Suppressor macrophage treated with lipopolysaccharide for 4 hours (primary cell): ENCODE measurements at places on chromosomes 2 and 18.
A peak's percentile ranks its signal among the peaks of the same experiment; 100 is the strongest.

GRCh38 chr2:38093527-38094165 lies 17.7 kb upstream of the CYP1B1 start:
- DNase-seq: no peak

DNA sequence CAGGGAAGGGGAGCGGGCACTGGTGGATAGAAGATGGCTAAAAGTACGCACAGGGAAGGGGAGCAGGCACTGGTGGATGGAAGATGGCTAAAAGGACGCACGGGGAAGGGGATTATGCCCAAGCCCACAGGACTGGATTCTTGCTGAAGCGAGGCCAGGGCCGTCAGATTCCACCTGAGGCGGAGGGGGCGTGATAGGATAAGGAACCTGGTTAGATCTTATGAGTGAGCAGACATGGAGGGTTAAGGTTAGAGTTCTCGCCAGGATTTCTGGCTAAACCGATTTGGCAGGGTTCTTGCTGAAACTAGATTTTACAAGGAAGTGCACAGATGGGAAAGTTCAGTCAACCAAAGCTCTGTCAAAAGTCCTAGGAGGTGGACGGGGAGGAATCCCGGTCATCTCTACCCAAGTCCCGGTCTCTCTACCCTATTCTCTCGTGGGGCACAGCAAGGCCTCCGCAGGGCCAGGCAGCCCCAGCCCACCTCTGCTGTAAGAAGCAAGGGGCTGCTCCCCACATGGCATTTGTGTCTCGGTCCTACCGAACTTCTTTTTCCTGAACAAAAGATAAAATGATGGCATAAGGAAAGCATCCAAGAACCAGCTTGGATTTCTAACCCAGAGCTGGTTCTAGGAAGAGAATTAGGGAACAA lies 140.8 kb downstream of the PTGR3 start:
- no peak for DNase-seq

DNA sequence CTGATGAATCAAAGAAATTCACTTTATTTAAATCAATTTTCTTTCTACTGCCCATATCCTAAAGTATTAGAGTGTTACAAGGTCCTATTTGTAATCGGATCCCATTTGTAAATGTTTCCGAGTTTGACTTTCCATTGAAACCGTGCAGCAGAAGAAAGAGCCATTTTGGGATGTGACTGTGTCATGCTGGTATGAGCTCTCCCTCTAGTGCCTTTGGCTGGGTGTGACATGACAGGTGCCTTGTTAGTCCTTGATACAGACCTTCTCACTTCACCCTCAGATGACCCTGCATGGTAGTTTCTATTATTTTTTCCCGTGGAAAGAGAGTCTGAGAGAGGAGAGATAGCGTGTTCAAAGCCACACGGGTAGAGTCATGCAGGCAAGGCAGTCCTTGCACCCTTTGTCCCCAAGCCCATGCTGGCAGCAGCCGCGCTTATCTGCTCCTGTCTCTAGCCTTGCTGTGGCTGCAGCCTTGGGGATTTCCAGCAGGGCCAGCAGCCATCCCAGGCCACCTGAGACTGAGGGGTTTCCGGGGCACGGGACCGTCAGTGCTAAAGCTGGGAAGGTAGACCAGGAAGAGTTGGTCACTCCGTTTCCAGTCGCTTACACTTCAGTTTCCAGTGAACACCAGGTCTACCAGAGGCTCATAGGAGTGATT lies 21.4 kb downstream of the CHMP1B start:
- peak; percentile 28 for DNase-seq

DNA sequence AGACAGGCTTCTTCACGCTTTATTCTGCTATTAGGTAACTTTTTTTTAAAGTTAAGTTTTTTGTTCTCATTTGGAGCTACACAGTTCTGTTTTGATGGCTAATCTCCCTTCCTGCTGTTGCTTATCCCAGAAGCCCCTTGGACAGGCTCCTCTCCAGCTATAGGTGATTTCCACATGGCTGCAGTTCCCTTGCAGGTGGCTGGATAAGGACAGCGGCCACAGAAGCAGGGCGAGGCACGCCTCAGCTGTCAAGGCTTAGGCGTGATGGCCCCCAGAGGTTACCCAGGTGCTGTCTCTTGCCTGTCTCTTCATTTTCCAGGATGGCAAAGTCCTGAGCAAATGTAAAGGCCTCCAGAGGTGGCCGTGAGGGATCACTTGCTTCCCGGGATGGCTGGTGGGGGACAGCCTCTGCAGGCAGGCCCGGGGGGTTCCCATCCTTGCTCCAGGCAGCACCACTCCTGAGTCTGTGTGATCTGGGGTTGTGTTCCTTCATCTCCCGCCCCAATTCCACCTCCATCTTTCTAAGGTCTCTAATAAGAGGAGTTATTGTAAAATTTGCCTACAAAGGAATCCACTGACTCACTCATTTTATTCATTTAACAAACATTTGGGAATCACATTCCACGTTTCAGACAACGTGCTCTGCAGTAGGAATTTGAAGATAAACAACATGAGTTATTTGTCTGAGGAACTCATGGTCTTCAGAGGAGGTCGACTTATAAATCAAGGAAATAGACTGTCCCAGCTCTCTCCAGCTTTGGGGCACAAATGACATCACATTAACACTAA lies 53.4 kb downstream of the NAPG start:
- no peak for DNase-seq

DNA sequence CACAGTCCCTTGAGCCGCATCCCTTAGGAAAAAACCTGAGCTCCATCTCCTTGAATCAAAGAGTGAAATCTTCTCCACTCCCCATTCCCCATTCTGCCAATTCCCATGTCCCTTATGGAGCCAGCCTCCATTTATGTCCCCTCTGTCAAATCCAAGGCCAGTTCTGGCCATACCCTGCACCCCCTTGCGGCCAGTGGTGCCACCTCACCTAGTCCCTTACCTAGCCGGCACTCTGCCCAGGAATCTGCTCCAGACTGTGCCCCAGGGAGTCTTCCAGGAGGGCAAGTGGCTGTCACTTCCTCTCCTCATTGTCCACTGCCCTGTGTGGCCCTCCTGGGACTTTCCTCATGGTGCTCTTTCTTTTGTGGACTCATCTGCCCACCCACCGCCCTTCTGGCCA lies 195.4 kb upstream of the RMP24 start:
- DNase-seq: no peak

DNA sequence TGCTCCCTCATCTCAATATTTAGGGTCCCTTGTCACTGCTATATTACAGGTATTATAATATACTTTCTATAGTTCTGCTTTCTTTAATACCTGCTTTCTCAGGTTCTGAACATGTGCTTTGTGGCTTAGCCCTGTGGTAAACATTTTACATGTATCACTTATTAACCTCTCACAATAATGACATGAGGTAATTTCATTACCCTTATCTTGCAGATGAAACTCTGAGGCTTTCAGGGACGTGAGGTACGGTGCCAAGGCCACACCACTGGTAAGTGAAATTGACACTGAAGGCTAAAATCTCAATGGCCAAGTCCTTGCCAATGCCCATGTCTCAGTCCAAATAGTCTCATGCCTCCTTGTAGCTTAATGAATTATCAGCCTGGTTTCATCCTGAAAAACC lies 21.7 kb downstream of the LINC00305 start:
- no peak for DNase-seq
